Caudate nucleus (tissue), 63 donors: ENCODE measurements at places on chromosomes 7 and 10.

DNA sequence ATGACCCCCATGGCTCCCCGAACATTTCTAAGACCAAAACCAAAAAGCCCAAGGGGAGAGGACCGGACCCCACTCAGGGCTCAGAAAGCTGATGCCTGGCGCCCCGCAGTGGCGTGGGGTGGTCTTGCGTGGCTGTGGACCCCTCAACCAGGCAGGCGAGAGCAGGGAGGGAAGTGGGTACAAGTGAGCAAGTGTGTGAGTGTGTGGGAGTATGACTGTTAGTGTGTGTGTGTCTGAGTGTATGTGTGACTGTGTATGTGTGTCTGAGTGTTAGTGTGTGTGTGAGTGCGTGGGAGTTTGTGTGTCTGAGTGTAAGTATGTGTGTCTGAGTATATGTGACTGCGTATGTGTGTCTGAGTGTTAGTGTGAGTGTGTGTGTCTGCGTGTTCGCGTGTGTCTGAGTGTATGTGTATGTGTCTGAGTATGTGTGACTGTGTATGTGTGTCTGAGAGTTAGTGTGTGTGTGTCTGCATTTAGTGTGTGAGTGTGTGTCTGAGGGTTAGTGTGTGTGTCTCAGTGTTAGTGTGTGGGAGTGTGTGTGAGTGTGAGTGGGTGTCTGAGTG, 34.0 kb upstream of the INSIG1 start:
- DNase-seq = no peak

- no peak for DNase-seq
Measured at GRCh38 chr10:116274064-116274904, 1.3 kb upstream of the GFRA1 start.

GRCh38 chr7:28701731-28702130, 256.4 kb downstream of the TRIL start:
- DNase-seq = no peak

- DNase-seq = no peak
Measured at GRCh38 chr10:63696205-63696604, 175.0 kb downstream of the REEP3 start.

- no peak for DNase-seq
Measured at GRCh38 chr10:13462551-13462950, 66.3 kb downstream of the BEND7 start.

DNA sequence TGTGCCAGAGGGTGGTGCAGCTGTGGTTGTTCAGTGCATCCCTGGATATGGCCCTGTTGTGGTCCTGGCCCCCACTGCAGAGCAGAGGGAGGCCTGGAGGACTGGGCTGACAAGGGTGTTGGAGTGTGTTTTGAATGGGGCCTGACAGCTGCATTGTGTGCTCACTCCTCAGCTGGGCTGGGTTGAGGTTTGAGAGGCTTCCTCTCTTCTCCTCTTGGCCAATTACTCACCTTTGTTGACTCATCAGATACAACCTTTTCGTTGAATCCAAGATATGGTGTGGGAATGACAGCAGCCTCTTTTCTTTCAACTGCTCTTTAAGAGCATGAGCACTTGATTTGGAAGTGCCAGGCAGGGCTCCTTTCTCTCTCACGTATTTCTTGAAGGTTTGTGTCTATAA, 228.5 kb upstream of the COBL start:
- no peak for DNase-seq

- peak; percentile 67 for DNase-seq
Measured at GRCh38 chr7:37982423-37982822, 62.0 kb downstream of the EPDR1 start.

GRCh38 chr10:123585477-123586445, 80.4 kb upstream of the GPR26 start:
- DNase-seq = no peak

- no peak for DNase-seq
Measured at GRCh38 chr10:83965473-83965872, 173.8 kb upstream of the GHITM start.

DNA sequence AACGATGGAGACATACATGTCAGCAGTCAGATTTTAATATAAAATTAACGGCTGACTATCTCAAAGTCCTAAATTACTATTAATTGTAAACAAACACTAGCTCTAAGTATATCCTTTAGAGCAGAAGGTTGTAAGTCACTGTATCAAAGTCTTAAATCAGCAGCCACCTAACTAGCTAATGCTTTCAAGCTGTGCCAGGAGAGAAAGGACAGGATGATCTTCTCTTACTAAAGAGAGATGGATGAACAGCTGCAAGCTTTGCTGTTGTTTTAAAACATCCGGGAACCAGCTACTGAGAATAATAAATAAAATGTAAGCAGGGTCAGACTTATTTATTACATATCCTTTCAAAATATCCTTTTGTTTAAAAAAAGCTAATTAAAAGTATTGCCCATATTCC, 24.0 kb upstream of the ABLIM1 start:
- no peak for DNase-seq

DNA sequence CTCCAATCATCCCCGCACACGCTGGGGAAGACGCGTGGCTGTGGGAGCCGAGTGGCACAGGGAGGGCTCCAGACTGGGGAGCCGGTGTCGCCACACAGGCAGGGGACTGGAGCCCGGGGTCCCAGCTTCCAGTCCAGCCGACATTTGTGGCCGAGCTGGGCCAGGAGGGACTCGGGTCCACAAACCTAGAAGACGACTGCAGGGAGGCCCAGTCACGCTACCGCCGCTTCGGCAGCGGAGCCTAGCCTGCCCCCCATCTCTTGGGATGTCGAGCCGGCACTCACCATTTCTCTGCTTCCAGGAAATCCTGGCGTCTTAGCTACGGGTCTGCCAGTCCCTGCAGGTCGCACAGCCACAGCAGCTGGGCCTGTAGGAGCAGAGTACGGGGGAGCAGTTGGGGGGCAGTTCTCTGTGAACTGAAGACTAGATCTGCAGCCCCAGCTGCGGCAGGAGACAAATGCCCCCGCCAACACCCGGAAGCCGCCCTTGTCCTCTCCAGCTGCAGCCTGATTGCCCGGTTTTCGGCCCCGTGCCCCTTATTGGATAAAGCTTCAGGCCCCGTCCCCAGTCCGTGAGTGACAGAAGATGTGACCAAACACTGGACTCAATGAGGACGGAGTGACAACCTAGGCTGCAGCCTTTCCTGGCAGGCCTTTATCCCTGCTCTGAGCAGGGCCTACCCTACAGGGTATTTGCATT, 270.7 kb downstream of the ZNF33B start:
- peak; percentile 15 for DNase-seq

GRCh38 chr10:70162892-70163201, 7.5 kb downstream of the SAR1A start:
- no peak for DNase-seq

DNA sequence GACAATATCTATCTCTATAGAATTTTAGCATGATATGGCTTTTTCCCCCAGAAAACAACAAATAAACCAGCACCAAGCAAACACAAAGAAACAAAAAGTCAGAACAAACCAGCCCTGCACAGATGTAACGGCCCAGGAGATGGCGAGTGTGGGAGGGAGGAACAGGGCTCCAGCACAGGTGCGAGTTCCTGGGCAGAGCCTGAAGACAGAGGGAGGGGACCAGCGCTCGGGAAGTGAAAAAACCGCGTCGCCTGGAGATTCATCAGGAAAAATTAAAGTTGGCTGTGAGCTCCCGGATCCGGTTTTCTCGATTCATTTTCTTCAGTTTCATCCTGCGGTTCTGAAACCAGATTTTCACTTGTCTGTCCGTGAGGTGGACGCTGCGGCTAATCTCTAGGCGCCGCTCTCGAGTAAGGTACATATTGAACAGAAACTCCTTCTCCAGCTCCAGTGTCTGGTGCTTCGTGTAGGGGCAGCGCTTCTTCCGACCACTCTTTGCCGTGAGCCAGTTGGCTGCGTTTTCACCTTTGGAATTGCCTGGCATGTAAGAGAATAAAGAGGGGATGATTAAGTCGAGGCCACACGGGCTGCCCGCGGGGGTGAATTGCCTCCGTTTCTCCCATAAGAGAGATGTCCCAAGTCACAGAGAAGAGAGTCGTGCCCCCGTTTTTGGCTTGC, 2.3 kb downstream of the HOXA10 start:
- DNase-seq = no peak

GRCh38 chr7:88545663-88546062, 213.8 kb upstream of the ZNF804B start:
- DNase-seq = no peak

GRCh38 chr10:30103595-30104320, 44.4 kb upstream of the JCAD start:
- DNase-seq = no peak

DNA sequence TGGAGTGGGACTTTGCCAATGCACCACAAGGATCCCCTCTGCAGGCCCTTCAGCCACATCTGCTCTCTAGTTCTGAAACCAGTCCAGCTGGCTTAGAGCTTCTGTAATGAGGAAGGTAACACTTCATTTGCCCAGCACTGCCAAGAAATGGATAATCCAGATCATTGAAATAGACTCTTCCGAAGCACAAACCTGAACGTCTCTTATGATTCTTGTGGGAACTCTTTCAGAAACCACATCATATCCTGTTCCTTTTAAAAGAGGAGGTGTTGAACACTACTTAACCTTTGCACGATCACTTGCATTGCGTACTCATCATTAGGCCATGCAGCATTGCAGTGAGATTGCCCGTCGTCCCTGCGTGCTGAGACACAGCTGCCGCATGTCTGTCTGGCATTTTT, 25.8 kb upstream of the PLPP4 start:
- no peak for DNase-seq

DNA sequence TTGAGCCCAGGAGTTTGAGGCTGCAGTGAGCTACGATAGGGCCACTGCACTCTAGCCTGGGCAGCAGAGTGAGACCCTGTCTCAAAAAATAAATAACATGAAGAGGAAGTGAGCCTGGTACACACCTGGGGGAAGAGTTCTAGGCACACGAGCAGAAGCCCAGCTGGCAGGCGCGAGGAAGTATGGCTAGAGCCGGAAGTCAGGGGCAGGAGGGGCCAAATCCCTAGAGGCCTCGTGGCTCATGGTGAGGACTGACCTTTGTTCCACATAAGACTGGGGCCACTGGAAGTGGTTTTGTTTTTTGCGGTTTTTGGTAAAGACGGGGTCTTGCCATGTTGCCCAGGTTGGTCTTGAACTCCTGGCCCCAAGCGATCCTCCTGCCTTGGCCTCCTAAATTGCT, 117.6 kb downstream of the HIP1 start:
- no peak for DNase-seq

DNA sequence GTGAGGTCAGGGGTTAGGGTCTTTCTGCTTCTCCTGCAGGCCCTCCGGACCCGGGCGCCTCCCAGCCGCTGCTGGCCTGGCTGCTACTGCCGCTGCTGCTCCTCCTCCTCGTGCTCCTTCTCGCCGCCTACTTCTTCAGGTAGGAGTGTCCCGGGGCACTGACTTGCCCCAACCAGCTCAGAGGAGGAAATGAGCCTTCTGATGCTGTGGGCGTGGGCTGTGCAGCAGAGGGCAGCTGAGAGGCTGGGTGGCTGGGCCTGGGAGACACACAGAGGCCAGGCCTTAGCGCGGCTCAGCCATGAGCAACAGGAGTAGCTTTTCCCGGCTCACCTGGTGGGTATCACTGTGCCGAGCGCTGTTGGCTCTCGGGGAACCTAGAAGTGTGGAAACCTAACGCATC, 78.9 kb downstream of the MKI67 start:
- DNase-seq = no peak

- no peak for DNase-seq
Measured at GRCh38 chr7:79008786-79009185, 444.7 kb downstream of the MAGI2 start.
